SK-MEL-5 (cell line): ENCODE measurements at places on chromosomes 3 and 15. TPM values are rescaled to one million over a fixed set of nuclear protein-coding genes. Genes with fewer than 3 reads are reported as not detected.

DNA sequence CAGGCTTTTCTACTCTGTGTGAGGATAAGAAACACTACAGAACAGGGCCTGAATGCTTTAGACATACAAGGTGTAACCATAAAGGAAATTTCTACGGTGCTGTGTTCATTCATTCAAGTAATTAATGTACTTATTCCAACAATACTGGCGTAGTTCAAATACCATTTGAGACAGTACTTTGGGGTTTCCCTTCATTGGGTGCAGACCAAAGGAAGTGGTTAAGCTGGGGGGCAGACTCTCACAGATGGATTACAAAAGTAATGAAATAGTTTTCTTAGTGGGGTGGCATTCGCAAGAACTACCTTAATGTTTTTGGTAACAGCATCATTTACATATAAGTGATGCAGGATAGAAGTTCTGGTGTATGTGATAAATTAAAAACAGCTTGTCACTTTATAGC, 65.9 kb downstream of the BTD start:
- no peak for DNase-seq

- DNase-seq = no peak
Observed at GRCh38 chr3:40470701-40471100, 6.2 kb upstream of the ZNF619 start.

DNA sequence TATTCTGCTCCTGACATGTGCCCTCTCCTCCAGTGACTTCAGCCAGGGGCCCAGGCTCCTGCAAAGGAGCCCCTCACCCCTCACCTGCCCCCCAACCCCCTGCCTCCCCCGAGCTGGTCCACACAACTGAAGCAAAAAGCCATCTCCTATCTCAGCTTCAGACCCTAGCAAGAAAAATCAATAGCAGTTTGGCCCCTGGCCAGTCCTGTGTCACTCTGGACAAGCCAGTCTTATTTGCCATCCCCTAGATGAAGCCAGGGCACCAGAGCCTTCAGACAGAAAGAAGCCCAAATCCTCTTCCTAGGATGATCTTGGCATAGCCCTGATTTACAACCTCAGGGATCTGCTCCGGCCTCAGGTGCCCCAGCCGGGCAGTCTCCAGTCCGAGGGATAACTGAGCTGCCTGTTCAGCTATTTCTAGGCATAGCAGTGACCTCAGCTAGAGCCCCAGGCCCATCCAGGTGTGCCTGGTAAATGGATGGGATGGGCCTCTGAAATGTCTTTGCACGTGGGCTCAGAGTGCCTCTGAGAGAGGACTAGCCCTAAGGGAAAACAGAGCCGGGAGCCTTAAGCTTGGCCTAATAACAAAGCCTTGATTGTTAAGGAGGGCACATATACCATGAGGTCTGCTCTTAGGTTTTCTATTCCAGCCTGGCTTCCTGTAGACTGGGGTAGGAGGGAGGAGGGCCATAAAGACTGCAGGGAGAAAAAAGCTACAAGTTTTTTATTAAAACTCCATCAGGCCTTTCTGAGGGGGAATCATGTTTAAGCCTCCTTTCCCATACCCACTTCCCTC, 242.0 kb downstream of the SHQ1 start:
- peak; percentile 62 for DNase-seq

DNA sequence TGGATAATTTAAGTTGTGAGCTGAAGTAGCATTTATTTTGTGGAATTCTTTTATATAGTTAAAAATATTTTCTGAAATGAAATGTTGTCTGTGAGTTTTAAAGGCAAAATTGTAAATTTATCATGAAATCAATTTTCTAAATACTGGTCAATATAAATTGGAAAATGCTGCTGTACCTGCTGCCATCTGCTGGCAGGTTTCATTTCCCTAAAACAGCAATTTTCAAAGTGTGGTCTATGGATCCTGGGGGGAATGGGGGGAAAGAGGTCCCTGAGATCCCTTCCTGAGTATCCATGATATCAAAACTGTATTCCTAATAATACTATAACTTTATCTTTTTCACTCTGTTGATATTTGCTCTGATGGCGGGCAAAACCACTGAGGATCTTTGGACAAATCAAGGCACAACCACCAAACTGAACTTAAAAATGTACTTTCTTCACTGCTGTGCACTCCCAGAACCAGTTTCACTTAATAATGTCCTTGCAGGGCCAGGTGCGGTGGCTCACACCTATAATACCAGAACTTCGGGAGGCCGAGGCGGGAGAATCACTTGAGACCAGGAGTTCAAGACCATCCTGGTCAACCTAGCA, 17.2 kb upstream of the CCR4 start:
- peak; percentile 53 for DNase-seq

- DNase-seq = no peak
Observed at GRCh38 chr3:13085081-13085845, 12.0 kb upstream of the IQSEC1 start.

DNA sequence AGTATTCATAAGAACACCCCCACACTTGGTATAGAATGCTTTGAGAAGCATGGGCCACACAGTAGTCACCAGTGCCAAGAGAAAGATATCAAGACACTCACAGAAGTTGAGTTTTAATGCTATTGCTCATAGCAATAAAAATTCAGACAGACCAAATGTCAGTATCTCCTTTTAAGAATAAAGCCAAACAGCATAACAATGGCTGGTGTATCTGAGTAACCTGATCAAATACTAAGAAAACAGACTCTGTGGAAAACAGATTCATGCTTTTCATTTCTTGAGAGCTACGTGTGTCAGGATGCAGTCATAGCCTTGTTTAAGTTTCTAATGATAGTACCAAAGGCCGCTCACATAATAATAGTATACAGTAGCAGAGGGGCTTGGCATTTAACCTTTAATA, 778.5 kb downstream of the MECOM start:
- no peak for DNase-seq

GRCh38 chr15:39232512-39232911, 348.4 kb upstream of the THBS1 start:
- no peak for DNase-seq

DNA sequence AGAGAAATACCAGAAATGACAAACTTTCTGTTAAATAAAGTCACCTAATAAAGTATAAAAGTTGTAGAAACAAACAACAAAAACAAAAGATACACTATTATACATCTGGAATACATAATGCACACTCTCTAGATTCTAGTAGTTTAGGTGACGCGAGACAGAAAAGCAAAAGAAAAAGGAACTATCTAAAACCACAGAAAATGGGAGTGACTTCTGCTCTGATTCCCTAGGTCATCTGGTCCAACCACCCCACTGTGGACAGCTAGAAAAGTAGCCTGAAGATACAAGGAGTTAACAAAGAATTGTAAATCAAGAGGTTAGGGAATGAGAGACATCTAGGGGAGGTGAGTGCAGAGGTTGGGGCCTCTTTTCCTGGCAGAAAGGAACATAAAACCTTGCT, 39.1 kb downstream of the DHX36 start:
- DNase-seq = no peak

- DNase-seq = peak; percentile 23
Observed at GRCh38 chr15:30063835-30064546, 18.8 kb upstream of the GOLGA8J start.

DNA sequence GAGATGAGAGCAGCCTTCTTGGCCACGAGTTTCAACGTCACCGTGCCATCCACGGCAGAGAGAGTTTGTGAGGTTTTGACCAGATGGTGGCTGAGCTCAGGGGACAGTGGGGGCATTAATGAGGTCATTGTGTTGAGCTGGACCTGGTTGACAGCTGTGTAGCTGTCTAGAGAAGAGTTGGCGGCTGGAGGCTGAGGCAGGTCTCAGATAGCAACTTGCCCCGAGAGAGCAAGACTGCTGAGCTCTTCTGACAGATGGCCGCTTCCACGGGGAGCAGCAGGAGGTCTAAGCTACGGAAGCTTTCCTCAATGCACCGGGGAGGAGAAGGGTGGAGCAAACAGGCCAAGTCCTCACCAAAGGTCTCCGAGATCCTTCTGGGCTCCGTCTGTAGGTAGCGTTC, 44.8 kb upstream of the EIF5A2 start:
- DNase-seq = no peak

DNA sequence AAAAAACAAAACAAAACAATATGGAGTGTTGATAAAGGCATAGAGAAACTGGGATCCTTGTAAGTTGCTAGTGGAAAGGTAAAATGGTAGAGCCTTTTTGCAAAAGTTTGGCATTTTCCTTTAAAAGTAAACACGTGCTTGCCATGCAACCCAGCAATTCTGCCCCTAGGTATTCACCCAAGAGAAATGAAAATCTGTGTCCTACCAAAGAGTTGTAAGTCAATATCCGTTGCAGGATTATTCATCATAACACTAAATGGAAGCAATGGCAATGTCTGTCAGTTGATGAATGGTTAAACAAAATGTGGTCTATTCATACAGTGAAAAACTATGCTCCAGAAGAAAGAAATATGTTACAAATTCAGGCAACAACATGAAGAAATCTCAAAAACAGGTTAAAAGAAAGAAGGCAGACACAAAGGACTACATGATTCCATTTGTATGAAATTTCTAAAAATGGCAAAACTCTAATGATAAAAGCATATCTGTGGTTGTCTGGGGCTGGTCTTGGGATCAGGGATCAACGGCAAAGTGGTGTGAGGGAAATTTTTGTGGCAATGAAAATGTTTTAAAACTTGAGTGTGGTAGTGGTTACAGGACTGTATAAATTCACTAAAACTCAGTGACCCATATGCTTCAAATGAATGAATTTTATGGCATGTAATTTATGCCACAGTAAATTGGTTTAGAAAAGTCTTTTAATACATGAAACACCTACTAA, 229.6 kb downstream of the OPA1 start:
- peak; percentile 25 for DNase-seq

The ARPC4 gene
- 251 and 255 TPM in 2 replicates for total RNA-seq

The MEIS2 gene
- total RNA-seq = 28.5 and 29.4 TPM in 2 replicates

The THAP10 gene
- total RNA-seq = 0.48 and 0.80 TPM in 2 replicates

The EFHB gene
- 2.1 TPM in 1 of 2 replicates, not detected in the other for total RNA-seq
